GM18507 (cell line): ENCODE measurements at places on chromosomes 12 and 14.

DNA sequence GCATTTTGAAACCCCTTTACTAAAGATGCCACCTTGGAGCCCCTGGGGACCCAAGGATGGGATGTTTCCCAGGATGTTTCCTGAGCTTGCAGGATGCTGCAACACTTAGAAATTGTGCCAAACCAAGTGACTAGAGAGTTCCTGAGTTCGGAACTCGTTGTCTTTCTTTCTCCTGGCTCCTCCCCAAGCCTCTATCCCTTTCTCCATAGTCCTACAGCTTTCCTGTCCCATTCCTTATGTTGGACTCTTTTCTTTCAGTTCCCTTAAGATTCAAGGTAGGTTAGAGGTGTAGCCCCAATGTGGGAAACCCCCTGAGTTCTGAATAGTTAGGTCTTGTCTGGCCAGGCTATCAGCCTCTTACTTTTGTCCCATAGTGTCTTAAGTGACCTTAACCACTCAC, 1.4 kb upstream of the KIF5A start:
- DNase-seq, result no peak

- DNase-seq, result no peak
Observed at GRCh38 chr12:92341065-92341668, 195.5 kb upstream of the BTG1 start.

GRCh38 chr12:130440411-130441080, 102.9 kb downstream of the PIWIL1 start:
- no peak for DNase-seq

- no peak for DNase-seq
Observed at GRCh38 chr12:13374793-13375192, 178.3 kb downstream of the EMP1 start.

DNA sequence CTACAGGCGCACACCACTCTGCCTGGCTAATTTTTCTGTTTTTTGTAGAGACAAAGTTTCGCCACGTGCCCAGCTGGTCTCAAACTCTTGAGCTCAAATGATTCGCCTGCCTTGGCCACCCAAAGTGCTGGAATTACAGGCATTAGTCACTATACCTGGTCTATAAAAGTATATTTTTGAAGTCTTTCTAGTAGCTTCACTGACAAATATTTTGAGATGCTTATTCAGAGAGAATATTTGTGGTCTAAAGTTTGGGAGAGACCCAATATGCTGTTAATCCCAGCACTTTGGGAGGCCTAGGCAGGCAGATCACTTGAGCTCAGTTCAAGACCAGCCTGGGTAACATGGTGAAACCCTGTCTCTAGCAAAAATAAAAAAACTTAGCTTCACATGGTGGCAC, 22.0 kb upstream of the PPP1R12A start:
- no peak for DNase-seq

GRCh38 chr12:93078577-93078976, 149.5 kb upstream of the EEA1 start:
- no peak for DNase-seq

DNA sequence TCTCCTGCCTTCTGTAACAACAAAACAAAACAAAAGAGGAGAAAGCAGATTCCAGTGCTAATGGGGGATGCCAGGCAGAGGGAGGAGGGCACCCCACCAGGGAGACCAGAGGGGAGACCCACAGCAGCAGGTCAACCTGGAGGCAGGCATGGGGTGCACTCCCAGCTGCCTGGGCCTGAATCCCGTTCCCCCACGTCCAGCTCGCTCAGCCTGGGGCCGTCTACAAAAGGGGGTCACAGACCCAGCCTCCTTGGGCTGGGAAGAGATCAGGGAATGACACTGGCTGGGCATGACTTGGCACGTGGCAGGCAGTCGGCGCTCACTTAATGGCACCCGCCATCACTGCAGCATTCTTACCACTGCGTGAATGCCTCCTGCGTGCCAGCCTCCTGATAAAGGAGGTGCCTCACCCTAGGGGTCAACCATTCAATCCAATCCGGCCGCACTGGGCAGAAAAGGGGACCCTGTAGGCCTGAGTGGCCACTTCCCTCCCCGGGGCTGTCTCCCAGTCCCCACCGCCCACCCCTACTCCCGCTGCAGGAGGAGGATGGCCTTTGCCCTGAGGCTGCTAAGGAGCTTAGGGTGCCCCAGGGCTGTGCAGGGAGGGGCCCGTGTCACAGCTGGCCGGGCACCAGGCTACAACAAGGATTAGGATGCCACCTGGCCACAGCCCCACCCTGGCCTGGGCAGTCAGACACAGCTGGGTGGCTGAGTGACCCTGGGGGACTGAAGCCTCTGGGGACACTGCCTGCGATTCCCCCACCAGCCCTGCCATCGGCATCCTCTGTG, 87.5 kb downstream of the NCOR2 start:
- DNase-seq, result no peak

DNA sequence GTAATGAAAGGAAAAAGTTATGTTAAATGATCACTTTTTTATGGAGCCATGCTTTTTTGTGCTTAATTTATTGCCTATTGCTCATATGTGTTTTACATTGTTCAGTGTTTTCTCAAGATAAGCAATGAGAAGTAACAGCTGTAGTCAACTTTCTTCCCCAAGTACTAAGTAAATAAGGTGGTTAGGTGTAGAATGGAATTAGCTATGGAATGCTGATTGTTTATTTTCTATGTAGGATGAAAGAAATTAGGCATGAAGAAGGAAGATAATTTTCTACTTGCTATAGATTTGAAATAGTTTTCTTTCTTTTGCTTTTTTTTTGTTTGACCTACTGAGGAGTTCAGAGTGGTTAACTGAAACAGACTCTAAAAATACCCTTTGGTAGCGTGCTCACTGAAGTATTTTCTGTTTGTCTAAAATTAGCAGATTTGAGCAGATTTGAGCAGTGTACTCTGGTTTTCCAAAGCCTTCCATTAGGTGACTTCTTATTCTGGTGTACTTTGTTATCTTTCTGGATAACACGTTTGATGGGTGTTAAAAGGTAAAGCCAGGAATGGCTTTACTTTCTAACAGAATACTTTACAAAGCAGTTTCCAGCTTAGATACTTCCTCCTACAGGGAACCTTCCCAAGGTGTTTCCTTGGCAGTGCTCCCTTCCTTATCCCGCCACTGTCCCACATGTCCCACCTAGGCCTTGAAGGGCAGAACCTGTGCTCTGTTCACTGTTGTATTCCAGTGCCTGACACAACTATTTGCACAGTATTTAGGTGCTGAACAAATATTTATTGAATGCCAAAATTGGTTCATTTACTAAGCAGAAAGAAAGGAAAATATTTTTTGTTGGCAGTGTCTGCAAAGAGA, 56.0 kb downstream of the RASSF3 start:
- no peak for DNase-seq

GRCh38 chr14:32332415-32333316, 3.6 kb downstream of the AKAP6 start:
- DNase-seq, result no peak

DNA sequence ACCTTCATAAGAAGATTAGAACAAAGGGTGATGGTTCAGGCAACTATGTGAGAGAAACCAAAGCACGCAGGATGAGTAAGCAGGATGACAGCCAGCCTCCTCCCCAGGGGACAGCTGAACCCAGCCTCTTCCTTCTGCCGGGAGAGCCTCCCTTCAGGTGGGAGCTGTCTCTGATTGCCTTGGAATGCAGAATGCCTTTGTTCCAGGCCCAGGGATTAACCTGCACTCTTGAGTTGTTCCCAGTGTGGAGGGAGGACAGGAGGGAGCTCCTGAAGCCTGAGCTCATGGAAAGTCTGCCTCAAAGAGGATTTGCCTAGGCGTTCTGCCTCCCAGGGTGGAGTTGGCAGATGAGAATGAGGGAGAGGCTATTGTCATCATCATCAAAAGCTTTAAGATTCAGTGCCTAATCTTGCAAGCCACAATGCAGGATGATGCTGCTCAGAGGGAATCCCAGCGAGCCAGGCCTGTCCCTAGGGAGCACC, 3.6 kb upstream of the KRT6A start:
- DNase-seq, result no peak

- no peak for DNase-seq
Observed at GRCh38 chr12:120479458-120479857, 9.9 kb upstream of the SRSF9 start.

- no peak for DNase-seq
Observed at GRCh38 chr14:60315196-60315990, 66.4 kb downstream of the PPM1A start.

- no peak for DNase-seq
Observed at GRCh38 chr14:89603938-89604480, 187.0 kb upstream of the FOXN3 start.

DNA sequence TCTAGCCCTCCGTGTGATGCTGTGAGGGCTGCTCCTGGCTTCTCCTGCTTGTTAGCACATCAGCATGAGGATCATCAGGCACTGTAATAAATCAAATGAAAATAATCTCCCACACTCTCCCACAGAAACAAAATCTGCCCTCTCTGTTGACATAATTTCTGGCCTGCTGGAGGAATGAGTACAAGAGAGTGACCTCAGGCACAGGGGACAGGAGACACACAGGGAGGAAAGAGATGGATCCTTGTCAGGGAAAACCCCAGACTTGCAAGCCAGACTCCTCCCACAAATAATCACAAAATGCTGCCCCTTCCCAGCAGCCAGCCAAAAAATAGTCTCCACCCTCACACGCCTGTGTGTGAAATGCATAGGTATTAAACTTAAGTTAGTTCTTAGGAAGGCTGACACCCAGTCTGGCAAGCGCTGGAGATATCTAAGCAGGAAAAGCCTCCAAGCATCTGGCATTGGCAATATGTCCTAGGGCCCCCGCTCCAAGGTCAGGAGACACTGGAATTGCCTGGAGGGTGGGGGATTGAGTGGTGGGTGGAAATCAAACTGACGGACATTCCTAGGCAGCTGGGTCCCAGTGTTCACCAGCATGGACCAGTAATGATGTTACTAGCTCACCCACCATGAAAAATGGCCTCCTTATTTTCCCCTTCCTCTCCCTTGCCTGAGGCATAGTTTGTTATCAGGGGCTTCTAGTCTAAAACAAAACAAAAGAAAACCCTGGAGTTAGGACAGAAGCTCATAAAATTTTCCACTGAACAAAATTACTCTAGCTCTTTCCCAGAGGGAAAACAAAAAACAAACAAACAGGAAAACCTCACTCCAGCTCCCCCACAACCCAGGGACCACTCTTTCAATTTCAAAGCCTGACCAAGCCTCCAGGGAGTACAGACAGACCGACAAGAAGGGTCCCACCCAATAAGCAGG, 22.0 kb downstream of the SMUG1 start:
- DNase-seq, result no peak

DNA sequence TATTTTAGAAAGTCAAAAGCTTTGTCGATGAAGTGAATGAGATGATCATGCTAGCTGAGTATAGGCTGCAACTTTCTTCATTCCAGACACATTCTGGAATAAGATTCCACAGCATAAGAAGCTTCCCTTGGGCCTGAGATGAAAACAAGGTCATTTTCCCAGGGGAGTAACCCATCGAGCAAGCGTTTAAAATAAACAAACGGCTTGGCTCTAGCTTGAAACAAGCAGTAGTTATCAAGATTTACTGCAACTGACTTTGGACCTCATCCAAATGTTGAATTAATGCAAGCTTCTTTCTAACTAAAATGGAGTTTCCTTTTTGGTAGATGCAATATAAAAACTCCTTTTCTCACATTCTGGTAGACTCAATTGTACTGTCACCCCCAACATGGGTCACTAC, 23.0 kb downstream of the KCNJ8 start:
- DNase-seq, result no peak

GRCh38 chr14:67031920-67032774, 157.1 kb upstream of the GARIN2 start:
- no peak for DNase-seq

DNA sequence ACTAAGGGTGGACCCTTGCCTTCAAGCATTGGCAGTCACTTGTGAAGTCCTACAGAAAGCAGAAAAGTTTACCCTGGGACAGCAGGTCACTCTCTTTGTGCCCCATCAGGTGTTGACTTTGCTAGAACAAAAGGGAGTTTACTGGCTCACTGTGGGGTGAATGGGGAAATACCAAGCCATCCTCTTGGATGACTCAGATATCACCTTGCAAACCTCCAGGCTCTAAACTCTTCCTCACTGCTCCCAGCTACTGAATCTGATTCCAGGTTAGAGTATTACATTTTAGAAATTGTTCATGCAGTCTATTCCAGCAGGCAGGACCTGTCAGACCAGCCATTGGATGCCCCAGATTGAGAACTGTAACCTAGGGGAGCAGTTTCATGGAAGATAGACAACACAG, 7.3 kb upstream of the EDDM3B start:
- no peak for DNase-seq

GRCh38 chr12:462936-463705, 3.4 kb downstream of the B4GALNT3 start:
- no peak for DNase-seq

GRCh38 chr12:80490329-80490728, 46.3 kb downstream of the PTPRQ start:
- no peak for DNase-seq

- no peak for DNase-seq
Observed at GRCh38 chr12:9668161-9669018, 1.1 kb upstream of the CLEC2D start.

DNA sequence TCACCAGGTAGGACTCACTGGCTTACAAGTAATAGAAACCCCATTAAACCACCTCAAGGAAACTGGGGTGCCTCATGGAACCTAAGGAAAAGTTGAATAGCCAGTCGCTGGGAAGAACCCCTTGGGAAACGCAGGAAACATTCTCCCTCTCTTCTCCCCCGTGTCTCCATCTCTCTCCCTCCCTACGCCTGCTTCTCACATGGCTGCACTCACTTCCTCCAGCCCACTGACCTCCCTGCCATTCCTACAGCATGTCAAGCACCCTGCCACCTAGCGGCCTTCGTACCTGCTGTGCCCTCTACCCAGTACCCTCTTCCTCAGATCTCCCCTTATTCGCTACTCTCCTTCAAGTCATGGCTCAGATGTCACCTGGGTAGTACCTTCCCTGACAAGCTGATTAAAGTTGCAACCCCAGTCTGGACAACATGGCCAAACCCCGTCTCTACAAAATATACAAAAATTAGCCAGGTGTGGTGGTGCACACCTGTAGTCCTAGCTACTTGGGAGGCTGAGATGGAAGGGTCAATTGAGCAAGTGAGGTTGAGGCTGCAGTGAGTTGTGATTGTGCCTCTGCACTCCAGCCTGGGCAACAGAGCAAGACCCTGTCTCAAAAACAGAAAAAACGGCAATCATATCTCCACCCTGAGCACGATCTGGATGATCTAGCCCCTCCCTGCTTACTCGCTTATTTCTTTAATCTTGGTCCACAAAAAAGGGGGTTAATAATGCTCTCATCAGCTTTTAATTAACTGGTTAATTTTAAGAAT, 6.4 kb upstream of the DTX1 start:
- DNase-seq, result no peak

DNA sequence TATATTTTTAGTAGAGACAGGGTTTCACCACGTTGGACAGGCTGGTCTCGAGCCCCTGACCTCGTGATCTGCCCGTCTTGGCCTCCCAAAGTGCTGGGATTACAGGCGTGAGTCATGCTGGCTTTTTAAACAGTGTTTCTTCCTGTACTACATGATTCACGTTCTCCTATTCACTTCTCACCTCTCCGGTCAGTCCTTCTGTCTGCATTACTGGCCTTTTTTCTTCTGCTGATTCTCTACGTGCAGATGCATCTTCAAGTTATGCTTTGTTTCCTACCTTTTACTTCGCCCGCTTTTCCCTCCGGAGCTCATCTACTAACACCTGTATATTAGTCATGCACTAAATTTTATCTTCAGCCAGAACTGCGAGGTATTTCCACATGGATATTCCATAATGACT, 296.2 kb upstream of the FLRT2 start:
- no peak for DNase-seq

- no peak for DNase-seq
Observed at GRCh38 chr12:68565391-68565903, 45.3 kb upstream of the RAP1B start.

- no peak for DNase-seq
Observed at GRCh38 chr12:98733667-98734350, 88.7 kb downstream of the APAF1 start.
